ENCODE measurements at places on chromosomes 2 and 18.

GRCh38 chr2:37767959-37768925 lies 96.8 kb upstream of the CDC42EP3 start:
- no peak for DNase-seq

DNA sequence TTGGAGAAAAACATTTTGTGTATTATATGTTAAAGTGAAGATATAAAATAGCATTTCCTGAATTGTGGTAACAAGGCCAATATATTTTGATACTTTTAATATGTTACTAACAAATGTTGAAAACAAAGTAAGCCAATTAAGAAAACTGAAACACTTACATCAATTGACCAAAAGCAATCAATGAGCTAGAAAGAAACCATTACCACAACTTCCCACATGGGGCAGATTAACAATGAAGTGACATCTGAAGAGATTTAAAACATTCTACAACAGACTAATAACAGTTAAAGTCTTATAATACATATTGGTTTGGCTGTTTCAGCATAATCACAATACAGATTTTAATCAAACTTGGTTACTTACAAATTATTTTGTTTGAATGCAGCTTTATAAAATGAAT lies 282.4 kb upstream of the NETO1 start:
- DNase-seq, result no peak

- no peak for DNase-seq
These were observed 30.5 kb downstream of the PDK1 start for GRCh38 chr2:172586245-172586891.

GRCh38 chr18:32919799-32920198 lies 147.0 kb upstream of the KLHL14 start:
- no peak for DNase-seq

DNA sequence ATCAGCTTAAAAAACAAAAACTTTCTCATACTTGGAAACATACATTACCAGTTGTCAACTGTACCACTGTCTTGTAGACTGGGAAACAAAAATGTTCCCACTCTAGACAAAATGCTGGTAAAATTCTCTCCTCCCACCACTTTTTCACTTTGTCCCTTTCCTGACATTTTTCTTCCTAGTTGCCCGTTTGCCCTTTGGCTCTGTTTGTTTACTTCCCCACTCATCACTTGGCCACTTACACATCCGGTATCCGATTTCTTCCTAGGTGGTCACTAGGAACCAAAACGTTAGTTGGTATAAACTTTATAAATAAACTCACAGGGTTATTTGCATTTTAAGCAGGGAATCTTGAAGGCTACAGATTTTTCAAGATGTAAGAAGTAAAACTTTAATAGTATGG lies 84.9 kb downstream of the METTL4 start:
- DNase-seq, result no peak

DNA sequence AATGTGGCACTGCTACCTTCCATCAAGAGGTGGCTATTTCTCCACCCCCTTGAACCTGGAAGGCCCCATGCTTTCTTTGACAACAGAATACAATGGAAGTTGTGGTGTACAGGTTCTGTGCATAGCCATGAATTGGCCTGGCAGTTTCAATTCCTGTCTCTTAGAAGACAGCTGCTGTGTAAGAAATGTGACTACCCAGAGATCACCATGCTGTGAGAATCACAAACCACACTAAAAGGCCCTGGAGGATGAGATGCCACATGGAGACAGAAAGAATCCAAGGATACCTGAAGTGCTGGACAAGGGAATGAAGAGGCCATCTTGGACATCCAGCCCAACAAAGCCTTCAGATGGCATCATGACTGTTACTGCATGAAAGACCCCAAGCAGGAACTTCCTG lies 47.7 kb upstream of the EHBP1 start:
- no peak for DNase-seq

GRCh38 chr2:110650346-110650745 lies 27.5 kb downstream of the BUB1 start:
- DNase-seq, result no peak

DNA sequence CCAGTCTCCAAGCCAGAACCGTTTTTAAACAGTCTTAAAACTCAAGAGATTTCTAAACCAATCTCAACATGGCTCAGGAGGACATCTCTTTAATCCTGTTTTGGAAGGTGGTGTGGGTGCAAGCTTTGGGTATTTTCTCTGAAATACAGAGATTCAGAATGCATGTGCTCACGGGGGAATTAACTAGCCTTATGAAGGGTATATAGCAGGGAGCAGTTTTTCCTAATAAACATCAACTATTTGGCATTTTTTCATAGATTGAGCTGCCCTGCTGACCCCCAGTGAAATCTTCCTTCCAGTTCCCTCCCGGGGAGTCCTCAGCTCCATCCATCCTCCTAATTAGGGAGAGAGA lies 122.6 kb downstream of the SMAD7 start:
- no peak for DNase-seq

GRCh38 chr2:143261986-143262385 lies 132.8 kb downstream of the ARHGAP15 start:
- peak; percentile 40 for DNase-seq

DNA sequence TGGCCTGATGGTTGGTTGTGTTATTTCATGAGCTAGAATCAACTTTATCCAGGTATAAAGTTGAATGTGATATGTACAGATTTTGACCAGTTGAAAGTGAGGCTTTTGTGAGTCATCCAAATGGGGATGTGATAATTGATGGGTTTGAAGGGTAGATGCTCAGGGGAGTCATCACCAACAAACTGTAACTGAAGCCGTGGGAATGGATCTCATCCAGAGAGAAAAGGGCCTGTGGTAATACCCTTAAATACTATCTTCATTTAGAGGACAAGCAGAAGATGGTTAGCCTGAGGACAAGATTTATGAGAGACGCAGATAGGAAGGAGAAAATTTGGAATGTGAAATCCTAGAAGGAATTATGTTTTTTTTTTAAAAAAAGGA lies 90.5 kb upstream of the MYO3B start:
- no peak for DNase-seq

DNA sequence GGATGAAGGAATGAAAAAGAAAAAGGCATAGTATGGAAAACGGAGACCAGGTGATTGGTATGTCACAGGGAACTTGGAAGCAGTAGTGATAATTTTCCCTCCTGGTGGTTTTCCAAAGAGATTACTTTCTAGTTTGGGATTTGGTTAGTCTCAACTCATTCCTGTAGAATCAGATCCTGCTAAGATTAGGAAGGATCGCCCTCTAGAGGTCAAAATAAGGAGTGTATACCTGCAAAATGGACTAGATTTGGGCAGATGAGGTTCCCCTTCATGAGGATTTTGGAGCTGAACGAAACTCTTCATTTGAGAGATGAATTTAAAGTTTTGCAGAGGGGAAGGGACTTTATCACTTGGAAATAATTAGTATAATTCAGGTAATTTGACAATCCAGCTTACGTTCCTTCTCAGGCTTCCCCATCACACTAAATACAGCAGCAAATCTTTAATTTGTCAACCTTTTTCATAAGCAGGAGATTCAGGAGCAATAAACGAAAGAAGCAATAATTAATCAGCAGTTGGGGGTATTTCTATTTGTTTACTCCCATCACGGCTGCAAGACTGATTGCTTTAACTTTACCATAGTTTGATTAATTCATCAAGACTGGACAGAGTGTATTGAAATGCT lies 65.2 kb downstream of the CCDC195 start:
- DNase-seq, result no peak

DNA sequence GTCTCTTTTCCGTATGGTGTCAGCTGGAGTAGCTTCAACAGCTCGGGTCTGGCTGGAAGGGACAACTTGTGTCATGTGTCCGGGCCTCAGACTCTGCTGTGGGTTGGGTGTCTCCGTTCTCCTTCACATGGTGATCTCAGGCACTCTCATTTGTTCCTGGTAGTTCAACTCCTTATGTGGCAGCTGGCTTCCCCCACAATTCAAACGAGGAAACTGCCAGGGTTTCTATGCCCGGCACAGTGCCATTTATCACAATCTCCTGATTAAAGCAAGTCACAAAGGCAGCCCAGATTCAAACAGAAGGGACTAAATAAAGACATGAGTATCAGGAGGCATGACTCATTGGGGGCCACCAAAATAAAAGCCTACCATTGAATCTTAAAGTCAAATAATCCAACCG lies 22.7 kb downstream of the MRO start:
- DNase-seq, result no peak

DNA sequence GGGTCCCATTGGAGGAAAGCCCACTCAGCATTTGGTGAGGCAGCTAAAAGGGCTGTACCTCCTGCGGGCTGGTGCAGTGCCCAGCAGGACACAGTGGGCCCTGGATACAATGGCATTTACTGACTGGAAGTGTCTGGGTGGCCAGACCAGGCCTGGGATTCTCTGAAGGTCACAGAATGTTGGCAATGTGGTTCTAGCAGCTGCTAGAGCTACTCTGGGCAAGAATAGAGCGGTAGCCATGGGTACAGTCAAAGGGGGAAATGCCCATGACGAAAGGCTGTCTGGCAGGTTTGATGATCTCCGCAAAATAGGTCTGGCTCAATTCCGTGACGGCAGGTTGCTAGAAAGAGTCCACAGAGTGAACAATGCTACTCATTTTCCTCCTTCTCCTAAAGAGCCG lies 241.8 kb downstream of the AFF3 start:
- no peak for DNase-seq

All from NK-92 treated with Interleukin-12 subunit alpha and Interleukin-12 subunit beta, amount 100 ng/mL, for 24 hours (cell line).